ENCODE measurements at places on chromosomes 3 and 15.
A peak's percentile ranks its signal among the peaks of the same experiment; 100 is the strongest.

DNA sequence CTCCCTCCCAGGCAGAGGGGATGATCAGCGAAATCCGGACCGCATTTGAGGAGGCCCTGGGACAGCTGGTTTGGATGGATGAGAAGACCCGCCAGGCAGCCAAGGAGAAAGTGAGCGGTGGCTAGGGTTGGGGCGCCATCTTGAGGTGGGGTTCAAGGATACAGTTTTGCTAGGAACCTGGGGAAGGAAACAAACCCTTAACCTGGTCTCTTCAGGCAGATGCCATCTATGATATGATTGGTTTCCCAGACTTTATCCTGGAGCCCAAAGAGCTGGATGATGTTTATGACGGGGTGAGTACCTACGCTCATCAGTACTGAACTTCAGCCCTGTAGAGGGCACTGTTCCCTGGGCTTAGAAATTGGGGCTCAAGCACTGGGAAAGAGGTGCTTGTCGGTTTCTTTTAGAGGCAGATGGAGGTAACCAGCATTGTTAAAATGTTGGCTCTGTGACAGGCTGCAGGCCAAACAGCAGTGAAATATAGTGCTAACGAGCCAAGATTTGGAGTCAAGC is 9.6 kb upstream of the PSMD2 start:
- no peak overlapping the region for H3K27ac ChIP-seq
- H3K36me3 ChIP-seq = no peaks in the 10 kb centered on the region
- peaks cover 30% of the 10 kb centered on the region for H3K27me3 ChIP-seq
- H3K4me3 ChIP-seq = no peak overlapping the region

GRCh38 chr15:68204776-68205557 is at the start of gene CALML4:
Gene CALML4 (minus strand): TSS chr15:68205332. CDS start chr15:68205247, 85 bp downstream.
- peaks cover 35% of the 10 kb centered on the region for H3K4me1 ChIP-seq
- H3K4me3 ChIP-seq = no peak within 1 kb of the TSS
- H3K27ac ChIP-seq = no peak within 1 kb of the TSS
- H3K27me3 ChIP-seq = no peaks in the 10 kb centered on the region
- no peak for DNase-seq

- H3K27me3 ChIP-seq = no peaks in the 10 kb centered on the region
- DNase-seq = no peak
- H3K4me3 ChIP-seq = no peak overlapping the region
- no peak overlapping the region for H3K27ac ChIP-seq
- H3K36me3 ChIP-seq = no peaks in the 10 kb centered on the region
- no peaks in the 10 kb centered on the region for H3K4me1 ChIP-seq
These were observed 640.9 kb downstream of the SQOR start for GRCh38 chr15:46275701-46276100.

DNA sequence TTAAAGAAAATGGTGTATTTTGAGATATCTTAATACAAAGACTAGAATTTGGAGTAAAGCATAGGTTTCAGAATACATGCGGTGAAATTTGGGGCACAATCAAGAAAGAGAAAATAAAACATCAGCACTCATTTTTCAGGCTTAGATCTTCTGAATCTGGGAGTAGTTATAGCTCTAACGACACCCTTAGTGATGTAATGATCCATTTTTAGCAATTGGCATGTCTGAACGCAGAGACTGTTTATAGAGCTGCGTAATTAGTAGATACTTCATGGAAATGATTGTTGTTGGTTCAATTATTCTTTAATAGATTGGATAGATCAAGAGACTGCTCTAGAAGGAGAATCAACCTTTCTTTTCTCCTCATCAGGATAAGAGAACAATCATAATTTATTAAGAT is 47.5 kb upstream of the SNRK start:
- peaks cover 11% of the 10 kb centered on the region for H3K4me1 ChIP-seq
- no peaks in the 10 kb centered on the region for H3K27me3 ChIP-seq
- no peaks in the 10 kb centered on the region for H3K36me3 ChIP-seq
- DNase-seq = no peak
- no peak overlapping the region for H3K4me3 ChIP-seq

GRCh38 chr15:25786040-25786439 is 77.1 kb downstream of the ATP10A start:
- H3K36me3 ChIP-seq = peaks cover 3% of the 10 kb centered on the region
- no peak for DNase-seq
- no peak overlapping the region for H3K27ac ChIP-seq
- H3K27me3 ChIP-seq = no peaks in the 10 kb centered on the region
- H3K4me1 ChIP-seq = no peaks in the 10 kb centered on the region

GRCh38 chr3:72848703-72849081 is 447 bp upstream of the SHQ1 start:
- no peak for DNase-seq
- H3K4me1 ChIP-seq = peaks cover 19% of the 10 kb centered on the region
- no peaks in the 10 kb centered on the region for H3K27me3 ChIP-seq
- no peaks in the 10 kb centered on the region for H3K36me3 ChIP-seq
- peak overlapping the region; percentile 98 for H3K4me3 ChIP-seq

DNA sequence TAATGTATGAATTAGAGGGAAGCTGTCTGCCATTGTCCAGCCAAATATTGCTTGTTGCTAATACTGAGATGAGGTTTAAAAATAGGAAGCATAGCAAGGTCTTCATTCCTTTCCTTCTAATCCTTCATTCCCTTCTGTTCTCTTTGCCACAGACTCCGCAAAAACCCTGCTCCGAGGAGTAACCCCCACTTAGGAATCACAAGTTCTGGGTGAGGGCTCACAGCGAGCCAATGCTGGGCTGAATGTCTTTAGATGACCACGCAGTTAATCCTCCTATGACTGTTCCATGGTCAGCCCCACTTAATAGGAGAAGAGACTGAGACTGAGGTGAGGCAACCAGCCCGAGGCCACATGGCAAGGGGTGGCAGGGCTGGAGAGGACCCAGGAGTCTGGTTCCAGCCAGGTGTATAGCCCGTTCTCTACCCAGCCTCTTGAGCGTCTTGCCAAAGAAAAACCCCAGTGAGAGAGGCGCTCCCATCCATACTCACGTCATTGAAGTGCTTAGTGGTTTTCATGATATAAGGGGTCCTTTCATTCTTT is 44.9 kb upstream of the CTSH start:
- H3K4me1 ChIP-seq = no peaks in the 10 kb centered on the region
- no peak overlapping the region for H3K27ac ChIP-seq
- H3K27me3 ChIP-seq = peaks cover 19% of the 10 kb centered on the region
- no peaks in the 10 kb centered on the region for H3K36me3 ChIP-seq
- H3K4me3 ChIP-seq = no peak overlapping the region

Measured in T-cell (primary cell).